ENCODE measurements at places on chromosomes 12 and 14.

DNA sequence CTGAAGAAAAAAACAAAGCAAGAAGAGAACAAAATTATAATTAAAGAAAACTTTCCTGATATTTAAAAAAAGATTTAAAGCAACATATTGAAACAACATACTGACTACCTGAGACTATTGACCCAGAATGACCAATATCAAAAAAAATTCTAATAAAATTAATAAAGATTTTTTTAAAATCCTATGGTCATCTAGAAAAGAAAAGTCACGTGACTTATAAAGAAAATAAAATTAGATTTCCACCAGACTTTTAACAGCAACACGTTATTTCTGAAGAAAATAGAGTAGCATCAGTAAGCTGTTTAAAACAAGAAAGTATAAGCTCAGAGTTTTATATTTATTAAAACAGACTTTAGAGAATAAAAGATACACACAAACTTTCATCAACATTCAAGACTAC lies 238.0 kb downstream of the C12orf42 start:
- no peak for DNase-seq

DNA sequence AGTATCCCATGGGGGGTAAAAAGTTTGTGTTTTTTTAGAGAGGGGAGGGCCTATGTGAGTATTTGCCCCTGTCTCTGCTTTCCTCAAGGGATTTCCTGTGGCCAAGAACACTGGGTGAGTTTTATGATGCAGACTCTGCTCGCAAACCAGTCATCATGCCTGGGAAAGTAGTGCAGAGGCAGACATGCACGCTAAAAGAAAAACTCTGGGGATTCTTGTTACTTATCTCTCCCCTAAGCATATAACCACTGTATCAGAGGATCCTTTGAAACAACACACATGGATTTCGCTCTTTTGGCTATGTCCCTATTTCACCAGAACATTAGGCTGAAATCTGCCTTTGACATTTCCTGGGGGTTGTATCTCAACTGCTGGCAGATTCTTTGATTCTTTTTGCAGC lies 1845.8 kb upstream of the SEL1L start:
- no peak for DNase-seq

DNA sequence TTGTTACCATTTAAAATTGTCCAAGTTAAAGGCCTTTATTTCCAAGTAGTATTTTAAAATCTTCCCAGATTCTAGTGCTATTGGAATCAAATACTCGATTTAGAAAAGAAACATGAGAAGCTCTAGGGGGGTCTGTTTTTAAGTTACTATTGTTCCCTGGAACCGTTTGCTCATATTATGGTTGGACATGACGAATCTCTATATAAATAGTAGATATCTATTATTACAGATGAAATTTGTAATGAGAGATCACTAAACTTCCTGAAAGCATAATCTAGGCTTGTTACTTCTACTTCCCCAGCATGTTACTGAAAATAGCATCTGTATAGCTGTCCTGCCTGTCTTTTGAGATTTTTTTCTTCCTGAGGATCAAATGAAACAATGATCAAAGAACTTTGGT lies 70.1 kb downstream of the LGR5 start:
- DNase-seq = no peak

GRCh38 chr14:62954165-62954564 lies 91.1 kb downstream of the KCNH5 start:
- no peak for DNase-seq

- no peak for DNase-seq
Observed at GRCh38 chr14:75101491-75101890, 25.4 kb downstream of the NEK9 start.

GRCh38 chr12:67780580-67781084 lies 132.1 kb downstream of the DYRK2 start:
- no peak for DNase-seq

DNA sequence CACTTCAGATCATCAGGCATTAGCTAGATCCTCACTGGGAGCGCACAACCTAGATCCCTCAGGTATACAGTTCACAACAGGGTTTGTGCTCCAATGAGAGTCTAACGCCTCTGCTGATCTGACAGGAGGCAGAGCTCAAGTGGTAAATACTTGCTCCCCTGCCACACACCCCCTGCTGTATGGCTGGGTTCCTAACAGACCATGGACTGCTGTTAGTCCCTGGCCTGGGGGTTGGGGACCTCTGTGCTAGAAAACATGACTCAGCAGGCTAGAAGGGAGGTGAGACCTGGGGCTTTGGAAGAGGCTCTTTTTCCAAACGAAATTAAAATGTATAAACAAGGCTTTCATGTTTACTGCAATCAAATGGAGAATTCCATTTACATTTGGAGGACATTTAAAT lies 691.1 kb downstream of the FLRT2 start:
- no peak for DNase-seq

DNA sequence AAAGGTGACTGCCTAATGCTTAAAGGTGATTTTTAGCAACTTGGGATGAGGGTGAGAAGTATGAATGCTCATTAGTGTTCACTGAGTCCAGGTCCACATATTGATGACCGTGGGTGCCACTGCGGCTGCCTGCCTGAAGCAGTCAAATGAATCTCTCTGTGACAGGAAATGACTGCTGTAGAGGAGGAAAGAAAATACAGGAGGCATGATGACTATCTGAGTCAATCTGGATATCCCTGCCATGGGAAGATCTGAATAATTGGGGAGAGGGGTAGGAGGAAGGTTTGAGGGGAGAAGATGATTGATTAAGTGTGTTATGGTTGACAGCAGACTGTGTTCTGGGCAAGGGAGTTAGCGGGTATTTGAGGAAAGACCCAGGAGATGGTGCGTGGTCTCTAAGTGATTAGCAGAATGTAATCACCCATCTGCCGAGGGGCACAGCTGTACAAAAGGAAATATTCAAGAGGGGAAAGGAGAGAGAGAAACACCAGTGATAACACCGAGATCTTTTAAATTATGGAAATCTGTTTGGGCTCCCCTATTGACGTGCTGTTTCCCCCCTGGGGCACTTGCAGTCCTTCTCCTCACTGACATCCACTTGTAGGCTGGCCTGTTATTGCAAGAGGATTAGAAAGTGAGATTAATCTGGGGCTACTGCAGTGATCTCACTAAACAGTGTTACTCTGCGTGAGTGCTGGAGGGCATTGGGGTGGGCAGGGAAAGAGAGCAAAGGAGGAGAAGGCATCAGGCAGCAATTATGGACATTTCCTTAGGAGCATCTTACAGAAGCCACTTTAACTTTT lies 97.7 kb downstream of the AKAP6 start:
- DNase-seq = no peak

DNA sequence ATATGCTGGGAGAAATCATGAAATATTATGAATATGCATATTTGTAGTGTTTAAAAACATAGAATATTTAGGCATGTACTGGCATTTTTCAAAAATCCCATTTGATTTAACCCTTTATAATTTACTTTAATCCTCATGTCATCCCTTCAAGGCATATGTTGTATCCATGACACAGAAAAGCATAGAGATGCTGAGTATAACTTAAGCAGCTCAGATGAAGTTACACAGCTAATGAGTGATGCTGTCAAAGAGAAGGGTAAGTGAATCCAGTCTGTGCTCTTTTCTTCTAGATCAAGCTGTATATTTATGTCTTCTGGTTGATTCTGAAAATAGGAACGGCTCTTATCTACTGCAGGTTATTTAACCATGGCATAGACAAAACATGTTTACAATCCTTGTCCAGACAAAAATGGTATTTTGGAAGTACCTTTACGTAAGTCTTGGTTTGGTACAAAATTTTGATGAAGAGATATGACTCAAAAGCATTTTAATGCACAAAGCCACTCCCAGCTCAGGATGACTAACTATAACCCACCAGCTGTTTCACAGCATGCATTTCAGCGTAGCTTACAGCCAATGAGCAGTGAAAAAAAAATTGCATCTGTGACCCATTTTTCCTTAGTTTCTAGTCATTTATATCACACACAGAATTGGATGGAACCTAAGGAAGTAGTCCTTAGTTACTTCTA lies 201.7 kb downstream of the STXBP6 start:
- DNase-seq = no peak

GRCh38 chr14:33764876-33765650 lies 185.8 kb downstream of the EGLN3 start:
- DNase-seq = no peak

GRCh38 chr12:6065131-6065862 lies 59.2 kb downstream of the VWF start:
- no peak for DNase-seq

DNA sequence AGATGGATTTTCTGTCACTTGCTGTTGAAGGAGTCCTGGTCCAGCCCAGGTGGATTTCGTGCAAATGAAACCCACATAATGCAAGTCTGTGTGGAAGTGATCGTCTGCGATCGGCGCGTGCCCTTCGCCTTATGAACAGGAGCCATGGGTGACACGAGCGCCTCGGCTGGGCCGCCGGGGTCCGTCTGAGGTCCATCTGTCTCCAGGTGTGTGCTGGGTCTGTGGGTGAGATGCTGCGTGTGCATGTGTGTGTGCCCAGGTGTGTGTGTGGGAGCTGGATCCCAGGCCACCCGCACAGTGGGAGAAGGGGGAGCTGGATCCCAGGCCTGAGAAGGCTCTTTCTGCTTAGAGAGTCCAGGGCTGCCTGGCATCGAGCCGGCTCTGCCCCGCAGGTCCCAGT lies 53.8 kb downstream of the GALNT9 start:
- DNase-seq = no peak

- DNase-seq = no peak
Observed at GRCh38 chr14:50784683-50785456, 46.1 kb downstream of the NIN start.

GRCh38 chr14:32985866-32986265 lies 47.2 kb downstream of the NPAS3 start:
- DNase-seq = no peak

DNA sequence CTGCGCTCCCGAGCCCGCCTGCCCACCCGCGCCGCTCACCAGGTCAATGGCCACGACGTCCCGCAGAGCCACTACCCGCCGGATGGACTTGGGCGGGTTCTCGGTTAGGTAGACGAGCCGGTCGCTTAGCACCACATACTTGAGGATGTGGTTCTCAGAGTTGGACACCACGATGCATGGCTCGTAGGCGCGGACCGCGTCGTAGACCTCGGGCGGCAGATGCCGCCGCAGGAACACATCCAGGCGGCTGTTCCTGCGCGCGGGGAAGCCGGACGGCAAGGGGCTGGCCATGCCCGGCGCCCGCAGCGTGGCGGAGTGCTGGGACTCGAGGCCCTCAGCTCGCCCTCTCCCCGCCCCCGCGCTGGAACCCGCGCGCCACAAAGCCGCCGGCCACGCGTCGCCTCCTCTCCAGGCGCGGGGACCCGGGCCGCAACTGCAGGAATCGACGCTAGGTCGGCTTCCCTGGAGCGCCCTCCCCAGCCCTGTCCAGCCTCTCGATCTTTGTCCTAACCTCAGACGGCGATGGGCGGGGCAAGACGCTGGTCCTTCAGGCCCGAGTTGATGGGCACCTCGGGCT lies at the start of gene C12orf56:
Gene C12orf56, minus strand, starts transcription at position 484 of the 577 bp plus-strand sequence. Its CDS starts 193 bp downstream, at position 291.
- no peak for DNase-seq

All from stimulated activated CD4-positive, alpha-beta T cell treated with anti-CD3 and anti-CD28 coated beads, Interleukin-1b, Interleukin-23, amount 100 ng/mL, for 1 hour (primary cell).